ENCODE measurements at places on chromosomes 7 and 10.

GRCh38 chr7:72321637-72322036 is 90.5 kb downstream of the CALN1 start:
- no peak for DNase-seq

GRCh38 chr10:69025370-69025896 is 36.8 kb downstream of the KIFBP start:
- no peak for DNase-seq

- DNase-seq: no peak
Measured at GRCh38 chr7:94149789-94150545, 145.8 kb upstream of the BET1 start.

DNA sequence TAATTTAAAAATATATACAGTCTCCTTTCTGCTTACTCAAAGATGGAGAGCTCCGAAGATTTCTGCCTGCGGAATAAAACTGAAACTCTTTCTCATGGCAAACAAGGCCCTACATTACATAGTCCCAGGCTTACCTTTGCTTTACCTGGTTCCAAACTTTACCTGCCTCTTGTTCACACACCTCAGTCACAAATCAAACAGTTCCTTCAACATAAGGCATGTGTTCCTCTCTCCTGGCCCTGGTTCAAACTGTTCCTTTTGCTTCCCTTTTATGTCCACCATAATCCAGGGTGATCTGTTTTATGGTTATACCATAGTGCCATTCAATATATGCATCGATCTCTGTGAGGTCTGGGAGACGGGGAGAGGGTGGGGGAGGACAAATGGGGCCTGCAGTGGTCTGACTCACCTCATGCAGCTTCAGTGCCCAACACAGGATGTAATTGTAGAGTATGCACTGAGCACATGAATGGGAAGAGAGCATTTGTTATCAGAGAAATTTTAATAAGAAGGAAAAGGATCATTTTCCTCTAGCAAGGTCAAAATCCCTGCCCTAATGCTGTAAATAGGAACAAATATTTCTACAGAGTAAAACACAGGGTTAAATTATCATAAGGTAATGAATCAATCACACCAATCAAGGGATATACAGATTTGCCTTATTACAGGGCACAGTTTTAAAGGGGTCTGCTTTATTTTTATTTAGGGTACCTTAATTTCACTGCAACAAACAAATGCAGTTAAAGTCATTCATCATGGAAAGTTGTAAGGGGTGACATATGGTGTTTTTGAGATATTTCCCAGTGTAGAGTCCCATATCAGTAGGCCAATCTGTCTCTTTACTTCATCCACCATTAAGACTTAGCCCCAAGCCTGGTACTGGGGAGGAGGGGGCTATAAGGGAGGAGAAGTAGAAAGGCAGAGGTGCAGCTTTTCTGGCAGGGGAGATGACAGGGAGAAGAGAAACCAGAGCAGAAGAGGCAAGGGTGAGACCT is 88.8 kb upstream of the PDE1C start:
- DNase-seq: peak; percentile 46

DNA sequence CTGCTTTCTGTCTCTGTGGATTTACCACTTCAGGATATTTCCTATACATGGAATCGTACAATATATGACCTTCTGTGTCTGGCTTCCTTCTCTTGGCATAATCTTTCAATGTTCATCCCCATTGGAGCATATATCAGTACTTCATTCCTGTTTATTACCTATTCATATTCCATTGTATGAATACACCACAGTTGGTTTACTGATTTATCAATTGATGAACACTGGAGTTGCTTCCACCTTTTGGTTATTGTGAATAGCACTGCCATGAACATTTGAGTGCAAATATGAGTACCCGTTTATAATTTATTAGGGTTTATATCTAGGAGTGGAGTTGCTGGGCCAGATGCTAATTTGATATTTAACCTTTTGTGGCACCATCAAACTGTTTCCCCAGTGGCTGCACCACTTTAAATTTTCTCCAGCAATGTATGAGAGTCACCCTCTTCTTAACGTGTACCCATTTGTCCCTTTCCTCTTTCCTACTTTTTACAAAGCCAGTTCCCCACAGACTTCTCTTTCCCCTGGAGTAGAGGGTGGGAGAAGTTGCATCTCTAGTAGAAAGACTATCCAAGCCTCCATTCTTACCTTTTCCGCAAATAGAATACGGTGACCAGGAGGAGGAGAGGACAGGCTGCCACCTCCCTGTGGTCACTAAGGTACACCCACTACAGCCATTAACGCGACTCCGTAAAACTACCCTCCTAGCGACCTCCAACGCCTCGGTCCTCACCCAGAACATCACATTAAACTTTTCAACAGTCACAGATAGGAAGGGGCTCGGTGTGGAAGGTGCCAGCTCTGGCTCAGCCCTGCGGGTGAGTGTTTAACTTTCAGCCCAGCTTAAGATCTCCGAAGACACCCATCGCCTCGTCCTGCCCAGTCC is 25.6 kb downstream of the SCD start:
- no peak for DNase-seq

GRCh38 chr10:125592897-125593296 is 90.1 kb downstream of the TEX36 start:
- no peak for DNase-seq

GRCh38 chr7:122136639-122137245 is 7.3 kb downstream of the AASS start:
- peak; percentile 7 for DNase-seq

- DNase-seq: no peak
Measured at GRCh38 chr10:78524941-78525340, 491.3 kb downstream of the RPS24 start.

GRCh38 chr10:120161111-120161510 is 268.6 kb downstream of the SEC23IP start:
- DNase-seq: no peak

GRCh38 chr7:66503551-66504031 is 125.1 kb upstream of the KCTD7 start:
- DNase-seq: no peak

- no peak for DNase-seq
Measured at GRCh38 chr7:8628656-8629055, 195.2 kb downstream of the NXPH1 start.

All from fibroblast of upper back skin (primary cell).